ENCODE measurements at places on chromosomes 5 and 9. TPM values are rescaled to one million over a fixed set of nuclear protein-coding genes. Genes with fewer than 3 reads are reported as not detected.
A peak's percentile ranks its signal among the peaks of the same experiment; 100 is the strongest.

GRCh38 chr9:22173908-22174307 lies 164.8 kb upstream of the CDKN2B start:
- H3K4me3 ChIP-seq = no peak overlapping the region
- no peaks in the 10 kb centered on the region for H3K36me3 ChIP-seq
- H3K27ac ChIP-seq = no peak overlapping the region
- no peaks in the 10 kb centered on the region for H3K27me3 ChIP-seq
- peaks cover 2% of the 10 kb centered on the region for H3K4me1 ChIP-seq

DNA sequence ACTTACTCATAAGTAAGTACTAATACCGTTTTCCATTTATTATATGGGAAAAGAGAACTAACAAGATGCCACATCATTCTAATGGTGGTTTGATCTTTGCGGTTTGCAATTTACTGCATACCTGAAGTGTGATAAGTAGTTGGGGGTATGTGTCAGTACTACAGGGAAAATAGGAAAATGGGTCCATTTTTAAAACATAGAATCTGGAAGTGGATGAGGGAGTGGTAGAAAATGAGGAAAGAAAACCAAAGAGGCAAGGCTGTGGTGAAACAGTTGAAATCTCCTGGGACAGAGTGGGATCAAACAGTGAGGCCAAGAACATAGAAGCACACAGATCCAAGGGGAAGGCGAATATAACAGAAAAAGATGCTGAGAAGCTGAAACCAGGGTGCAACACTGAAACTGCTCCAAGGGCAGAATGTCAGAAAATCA lies 6.7 kb downstream of the ADAMTSL1 start:
- peak; percentile 93 for DNase-seq
- peaks cover 2% of the 10 kb centered on the region for H3K4me1 ChIP-seq
- peaks cover 3% of the 10 kb centered on the region for H3K36me3 ChIP-seq
- no peaks in the 10 kb centered on the region for H3K27me3 ChIP-seq

GRCh38 chr9:134775081-134775951 lies 105.3 kb upstream of the FCN2 start:
- peak; percentile 67 for DNase-seq
- peak overlapping the region; percentile 34 for H3K27ac ChIP-seq
- H3K27me3 ChIP-seq = no peaks in the 10 kb centered on the region
- H3K36me3 ChIP-seq = peaks cover 47% of the 10 kb centered on the region
- no peak overlapping the region for H3K4me3 ChIP-seq

- no peaks in the 10 kb centered on the region for H3K27me3 ChIP-seq
- no peak for DNase-seq
- no peak overlapping the region for H3K27ac ChIP-seq
- H3K4me1 ChIP-seq = no peaks in the 10 kb centered on the region
- no peak overlapping the region for H3K4me3 ChIP-seq
Measured at GRCh38 chr9:72464857-72465592, 56.4 kb upstream of the TMC1 start.

The ARID3C gene
- polyA plus RNA-seq = not detected

DNA sequence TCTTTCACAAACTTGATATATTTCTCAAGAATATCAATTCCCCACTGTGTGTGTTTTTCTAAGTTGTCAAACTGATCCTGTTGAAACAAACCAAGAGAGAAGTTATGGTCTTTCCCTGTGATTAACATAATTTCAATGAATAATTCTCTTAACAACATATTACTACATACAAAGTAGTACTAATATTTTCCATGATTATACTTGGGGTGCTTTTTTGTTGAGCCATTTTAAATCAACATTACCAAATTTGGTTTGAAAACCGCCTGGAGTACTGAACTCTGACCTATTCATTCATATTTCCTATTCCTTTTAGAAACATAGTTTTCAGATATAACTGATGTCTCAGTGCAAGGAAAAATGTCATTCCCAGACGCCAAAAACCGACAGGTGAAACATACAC lies 48.1 kb downstream of the FNBP1 start:
- peaks cover 16% of the 10 kb centered on the region for H3K4me1 ChIP-seq
- no peaks in the 10 kb centered on the region for H3K27me3 ChIP-seq
- DNase-seq = no peak
